ENCODE measurements at places on chromosomes 1 and 21. TPM values are rescaled to one million over a fixed set of nuclear protein-coding genes. Genes with fewer than 3 reads are reported as not detected.

- DNase-seq, result no peak
Observed at GRCh38 chr21:16993416-16994038, 519.3 kb upstream of the CXADR start.

DNA sequence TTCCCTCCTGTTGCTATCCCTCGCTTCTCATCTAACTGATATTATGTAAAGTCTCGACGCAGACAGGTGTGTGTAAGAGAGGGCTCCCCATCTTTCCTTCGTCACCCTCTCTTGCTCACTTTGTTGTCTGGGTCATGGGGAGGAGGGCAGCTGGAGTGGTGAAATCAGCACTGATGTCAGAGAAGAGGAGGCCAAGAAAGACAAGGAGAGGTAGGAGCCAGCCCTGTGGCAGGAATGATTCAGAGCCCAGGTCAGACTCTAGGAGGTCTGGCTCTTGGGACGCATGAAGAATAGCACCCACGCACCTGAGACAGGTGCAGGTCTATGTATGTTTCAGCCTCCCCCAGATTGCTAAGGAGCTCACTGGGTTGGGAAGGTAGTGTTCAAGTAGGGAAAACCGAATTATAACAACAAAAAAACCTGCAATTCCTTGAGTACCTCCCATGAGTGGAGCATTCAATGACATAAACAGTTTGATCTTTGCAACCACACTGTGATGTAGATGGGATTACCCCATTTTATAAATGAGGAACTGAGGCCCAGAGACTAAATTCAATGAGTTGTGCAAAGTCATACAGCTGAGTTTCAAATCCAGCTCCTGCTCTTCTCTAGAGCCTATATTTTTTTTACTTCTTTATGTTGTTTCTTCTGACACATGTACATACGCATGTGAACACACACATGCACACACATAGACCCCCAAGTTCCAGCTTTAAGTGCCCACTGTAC is 10.4 kb downstream of the NUAK2 start:
- DNase-seq, result no peak

DNA sequence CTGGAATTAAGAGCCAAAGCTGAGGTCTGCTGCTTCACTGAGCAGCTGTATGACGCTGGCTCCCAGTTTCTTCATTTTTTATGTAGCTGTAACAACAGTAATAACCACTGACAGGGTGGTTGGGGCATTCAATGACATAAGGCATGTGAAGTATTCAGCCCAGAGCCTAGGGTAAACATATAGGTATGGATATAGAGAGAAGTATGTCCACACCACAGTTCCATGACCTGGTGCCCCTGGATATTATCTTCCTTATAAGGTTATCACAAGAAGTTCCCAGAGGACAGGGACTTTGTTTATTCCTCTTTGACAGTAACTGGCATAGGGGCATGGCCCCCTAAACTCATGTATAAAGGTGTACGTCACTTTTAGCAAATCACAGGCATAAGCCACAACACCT is 14.7 kb downstream of the RAB42 start:
- DNase-seq, result no peak

PLPP3 gene
- total RNA-seq, result 17.4 TPM

DNA sequence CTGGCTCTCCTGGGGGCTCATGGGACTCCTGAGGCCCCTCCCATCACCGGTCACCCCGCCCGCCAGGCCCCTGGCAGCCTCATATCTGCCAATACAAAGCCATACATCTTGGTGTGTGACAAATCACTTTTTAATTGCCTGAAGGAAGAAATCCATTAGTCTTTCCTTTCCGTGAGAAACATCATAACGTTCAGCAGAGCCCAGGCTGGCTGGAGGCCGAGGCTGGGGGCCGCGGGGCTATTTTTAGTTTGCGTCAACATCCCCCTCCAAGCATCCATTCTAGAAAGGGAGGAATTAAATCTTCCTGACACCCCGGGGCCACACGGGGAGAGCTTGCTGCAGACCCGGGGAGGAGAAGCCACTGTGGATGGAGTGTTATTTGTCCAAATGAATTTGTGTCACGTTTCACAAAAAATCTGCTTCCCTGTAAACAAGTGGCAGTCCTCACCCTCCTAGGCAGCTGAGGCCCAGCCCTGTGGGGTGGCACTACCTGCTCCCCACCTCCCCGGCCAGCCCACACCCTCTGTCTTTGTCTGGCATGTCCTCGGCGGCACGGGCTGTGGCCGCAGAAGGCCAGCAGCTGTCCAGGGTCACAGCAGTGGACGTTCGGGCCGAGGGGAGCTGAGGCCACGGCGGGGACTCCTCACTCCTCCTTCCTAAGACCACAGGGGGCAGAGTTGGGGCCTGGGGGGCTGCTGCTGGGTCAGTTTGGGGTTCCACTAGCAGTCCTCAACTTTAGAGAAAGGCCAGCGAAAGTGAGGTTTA is 236.9 kb upstream of the VAMP3 start:
- DNase-seq, result no peak

ENAH gene
- total RNA-seq, result 213 TPM

- no peak for DNase-seq
Observed at GRCh38 chr1:57380923-57381322, 42.9 kb downstream of the DAB1 start.

GRCh38 chr1:53693339-53693738 is 45.6 kb downstream of the GLIS1 start:
- no peak for DNase-seq

MASP2 gene
- not detected for total RNA-seq

GRCh38 chr1:58107943-58108342 is 438.6 kb downstream of the OMA1 start:
- DNase-seq, result no peak

NTMT2 gene
- total RNA-seq, result not detected

CLCA4 gene
- not detected for total RNA-seq

DNA sequence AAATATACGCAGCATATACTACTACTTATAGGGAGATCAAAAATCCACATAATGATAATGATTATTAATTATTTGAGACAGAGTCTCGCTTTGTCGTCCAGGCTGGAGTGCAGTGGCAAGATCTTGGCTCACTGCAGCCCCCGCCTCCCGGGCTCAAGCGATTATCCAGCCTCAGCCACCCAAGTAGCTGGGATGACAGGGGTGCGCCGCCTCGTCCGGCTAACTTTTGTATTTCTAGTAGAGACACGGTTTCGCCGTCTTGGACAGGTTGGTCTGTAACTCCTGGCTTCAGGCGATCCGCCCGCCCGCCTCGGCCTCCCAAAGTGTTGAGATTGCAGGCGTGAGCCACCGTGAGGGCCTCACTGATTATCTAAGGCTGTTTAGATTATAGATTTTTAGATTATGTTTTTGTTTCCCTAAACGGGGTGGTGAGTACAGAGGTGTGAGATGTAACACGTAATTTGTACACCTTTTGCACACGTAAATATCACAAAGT is 548 bp upstream of the SLC25A33 start:
- no peak for DNase-seq

- no peak for DNase-seq
Observed at GRCh38 chr1:183477986-183478781, 5.9 kb downstream of the SMG7 start.

- no peak for DNase-seq
Observed at GRCh38 chr1:206947255-206947654, 989 bp upstream of the PIGR start.

DNA sequence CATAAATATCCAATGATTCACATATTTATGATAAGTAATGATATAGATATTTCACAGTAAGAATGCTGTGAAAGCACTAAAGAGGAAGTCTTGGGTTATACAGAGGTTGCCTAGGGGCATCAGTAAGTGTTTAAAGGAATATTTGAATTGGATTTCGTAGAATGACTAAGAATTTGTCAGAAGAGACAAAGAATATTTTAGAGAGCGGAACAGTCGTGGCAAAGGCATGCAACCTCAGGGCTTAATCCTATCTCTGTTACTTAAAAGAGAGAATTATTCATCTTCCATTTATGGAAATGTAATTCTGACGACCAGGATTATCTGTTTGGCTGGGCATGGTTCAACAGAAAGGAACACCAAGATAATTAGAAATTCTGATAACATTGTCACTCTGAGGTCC is 171.9 kb upstream of the NR5A2 start:
- DNase-seq, result no peak

RUNX3 gene
- total RNA-seq, result 0.07 TPM

C1orf198 gene
- total RNA-seq, result 70.1 TPM

NHLH2 gene
- 0.29 TPM for total RNA-seq

GRCh38 chr1:237692255-237692654 is 198.5 kb downstream of the ZP4 start:
- DNase-seq, result no peak

DNA sequence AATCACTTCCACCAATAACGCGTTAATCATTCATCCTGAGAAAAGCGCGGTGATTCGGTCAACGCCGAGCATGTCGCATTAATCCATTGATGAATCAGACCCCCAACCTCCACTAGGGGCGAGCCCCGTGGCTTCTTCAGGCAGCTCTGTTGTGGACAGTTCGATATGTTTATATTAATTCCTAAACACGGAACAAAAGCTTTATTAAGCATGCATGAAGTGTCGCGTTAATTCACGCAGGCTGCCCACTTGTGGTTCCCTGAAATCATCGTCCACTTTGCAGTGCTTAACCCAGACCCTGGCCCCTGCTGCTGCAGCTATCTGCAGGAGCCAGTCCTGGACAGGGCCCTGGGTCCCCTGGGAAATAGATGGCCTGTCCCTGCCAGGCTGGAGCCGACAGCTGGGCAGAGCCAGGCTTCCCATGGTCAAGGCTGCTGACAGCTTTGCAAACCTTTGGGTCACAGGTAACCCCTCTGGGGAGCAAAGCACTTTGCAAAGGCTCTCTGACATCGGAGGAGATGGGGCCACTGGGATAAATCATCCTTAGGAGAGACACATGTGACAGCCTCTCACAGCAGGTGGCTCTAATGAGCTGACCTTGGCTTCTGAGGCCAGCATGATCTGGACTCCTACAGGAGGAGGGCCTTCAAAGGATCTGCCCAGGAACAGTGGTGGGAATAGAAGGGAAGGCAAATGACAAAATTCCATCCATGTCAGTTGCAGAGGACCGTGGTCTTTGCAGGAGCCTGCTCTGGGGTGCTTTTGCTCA is 137.0 kb upstream of the AJAP1 start:
- no peak for DNase-seq

- DNase-seq, result no peak
Observed at GRCh38 chr1:163083690-163084089, 14.5 kb downstream of the RGS4 start.

- DNase-seq, result no peak
Observed at GRCh38 chr1:167578939-167579521, 25.5 kb upstream of the CREG1 start.

TIAM1 gene
- 36.8 TPM for total RNA-seq

MFAP2 gene
- 170 TPM for total RNA-seq

GRCh38 chr1:17564458-17565393 is 25.2 kb downstream of the ARHGEF10L start:
- no peak for DNase-seq

DNA sequence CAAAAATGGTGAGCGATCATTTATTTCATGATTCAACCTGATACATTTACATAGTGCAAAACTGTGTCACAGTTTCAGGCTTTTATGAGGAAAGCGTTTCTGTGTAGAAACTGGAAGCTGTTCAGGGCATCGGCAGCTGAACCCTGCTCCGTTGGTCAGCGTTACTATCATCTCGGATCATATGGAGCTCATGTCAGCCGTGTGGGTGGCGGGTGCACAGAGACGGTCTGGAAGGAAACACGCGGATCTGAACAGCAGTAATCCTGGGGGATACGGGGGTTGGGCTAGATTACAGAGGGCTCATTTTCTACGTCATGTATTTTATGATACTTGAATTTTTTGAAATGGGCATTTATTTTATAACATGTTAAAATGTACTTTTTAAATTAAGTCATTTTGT is 15.1 kb downstream of the C1orf174 start:
- DNase-seq, result no peak

DNA sequence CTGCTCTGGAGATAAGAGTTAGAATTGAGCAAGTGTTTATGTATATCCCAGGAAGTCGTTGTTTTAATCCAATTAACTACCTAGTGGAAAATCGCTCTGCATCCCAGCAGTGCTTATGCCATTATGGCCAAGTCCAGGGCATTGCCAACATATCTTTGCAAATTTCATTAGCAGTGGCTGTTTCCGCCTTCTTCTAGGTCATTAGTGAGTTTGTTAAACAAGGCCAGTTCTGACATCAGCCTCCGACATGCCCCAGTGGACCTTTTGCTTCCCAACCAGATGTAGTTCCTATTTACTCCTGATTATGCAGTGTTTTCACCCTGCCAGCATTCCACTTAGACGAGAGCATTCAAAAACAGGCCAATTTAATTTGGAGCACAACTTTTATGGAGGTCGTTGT is 106.8 kb upstream of the FAM78B start:
- DNase-seq, result no peak

QSOX1 gene
- total RNA-seq, result 215 TPM

DNA sequence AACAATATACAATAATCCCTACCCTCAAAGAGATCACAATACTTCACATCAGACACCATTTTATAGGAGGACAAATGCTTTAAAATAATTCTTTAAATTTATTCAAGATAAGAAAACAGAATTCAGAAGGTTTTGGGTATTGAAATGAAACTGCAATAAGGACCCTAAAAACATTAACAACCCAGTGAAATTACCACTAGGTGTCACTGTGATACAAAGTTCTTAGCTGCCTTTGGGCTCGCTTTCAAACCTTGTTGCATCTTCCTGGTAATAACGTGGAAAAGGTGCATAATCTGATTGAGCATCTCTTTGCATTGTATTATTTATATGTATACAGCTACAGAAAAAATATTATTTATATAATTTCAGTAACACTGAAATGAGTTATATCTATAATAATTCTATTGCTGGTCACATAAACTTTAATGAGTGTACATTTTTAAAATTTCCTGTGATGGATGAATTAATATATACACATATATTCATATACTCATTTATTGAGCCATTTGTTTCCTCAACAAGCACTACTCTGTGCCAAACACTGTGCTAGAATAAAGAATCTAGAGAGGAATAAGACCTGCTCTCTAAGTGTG is 185.2 kb downstream of the FAF1 start:
- DNase-seq, result no peak

- DNase-seq, result no peak
Observed at GRCh38 chr1:209428241-209428921, 155.1 kb upstream of the CAMK1G start.

DNA sequence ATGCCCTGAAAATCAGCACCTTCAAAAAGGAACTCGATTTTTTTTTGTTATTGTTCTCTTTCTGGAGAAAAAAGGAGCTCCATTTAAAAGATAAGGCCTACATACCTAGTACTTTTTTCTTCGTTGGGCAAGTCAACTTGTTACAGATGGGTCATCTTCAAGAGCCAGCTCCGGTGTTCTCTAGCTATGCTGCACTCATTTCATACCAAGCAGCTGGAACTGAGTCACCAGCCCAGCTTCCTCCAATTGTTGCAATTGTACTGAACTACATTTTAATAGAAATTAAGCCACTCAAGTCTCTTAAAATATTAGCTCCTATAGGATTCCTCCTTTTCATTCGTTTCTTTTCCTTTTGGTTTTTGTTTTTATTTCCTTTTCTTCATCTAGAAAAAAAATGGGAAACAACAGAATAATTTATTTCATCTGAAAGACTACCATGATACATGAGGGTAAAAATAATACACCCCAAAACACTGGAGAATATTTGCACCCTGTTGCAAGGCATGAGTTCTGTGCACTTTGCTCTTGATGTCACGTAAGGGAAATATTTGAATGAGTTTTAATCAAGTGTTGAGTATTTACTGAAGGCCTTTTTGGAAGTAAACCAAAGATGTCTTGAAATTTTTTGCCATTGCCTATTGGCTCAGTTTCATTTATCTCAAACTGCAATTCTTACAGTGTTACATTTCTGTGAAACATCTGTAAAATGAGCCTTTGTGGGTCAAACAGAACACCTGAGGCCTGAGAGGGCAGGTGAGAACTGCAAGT is 60.5 kb downstream of the CLIC4 start:
- no peak for DNase-seq

All from progenitor cell of endocrine pancreas (in vitro differentiated cells).